ENCODE measurements at places on chromosomes 2 and 18.

- DNase-seq, result no peak
Observed at GRCh38 chr2:239268082-239268481, 132.7 kb downstream of the HDAC4 start.

- DNase-seq, result no peak
Observed at GRCh38 chr2:202376460-202377206, 506 bp downstream of the BMPR2 start.

- no peak for DNase-seq
Observed at GRCh38 chr2:234199996-234200395, 149.5 kb downstream of the SPP2 start.

DNA sequence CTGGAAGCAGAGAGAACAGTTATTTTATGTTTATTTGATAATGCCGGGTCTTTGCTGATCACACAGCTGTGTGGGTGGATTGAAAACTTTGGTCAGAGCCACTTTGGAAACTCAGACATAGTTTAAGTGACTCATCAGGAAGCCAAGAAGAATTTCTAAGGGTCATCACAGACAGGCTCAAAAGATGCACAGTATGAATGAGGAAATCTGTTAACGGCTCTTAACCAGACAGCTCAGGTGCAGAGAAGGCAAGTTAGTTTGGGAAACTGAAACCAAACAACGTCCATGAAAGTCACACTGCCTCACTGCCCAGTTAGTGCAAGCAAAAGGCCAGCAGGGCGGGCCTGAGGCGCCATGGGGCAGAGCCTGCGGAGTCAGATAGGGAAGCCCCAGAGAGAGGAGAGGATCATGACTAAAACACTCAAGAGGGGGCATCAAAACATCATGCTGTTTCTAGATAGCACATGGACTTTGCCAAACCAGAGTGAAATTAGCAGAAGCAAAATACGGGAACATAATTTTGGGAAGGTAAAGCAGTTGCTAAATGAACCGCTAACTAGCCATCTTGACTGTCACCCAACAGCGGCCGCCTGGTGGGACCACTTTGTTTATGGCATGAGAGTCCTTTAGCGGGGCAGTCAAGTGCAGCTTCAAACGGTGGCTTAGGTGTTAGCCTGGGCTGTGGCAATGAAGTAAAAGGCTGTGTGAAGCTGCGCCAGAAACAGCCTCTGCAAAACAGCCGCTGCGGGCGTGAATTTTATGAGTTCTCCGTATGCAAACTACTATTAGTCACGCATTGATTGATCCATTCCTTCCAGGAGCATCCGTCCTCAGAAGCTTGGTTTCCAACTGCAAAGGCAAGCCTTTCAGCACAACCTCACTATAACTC is 101.2 kb downstream of the KCTD18 start:
- peak; percentile 57 for DNase-seq

- peak; percentile 88 for DNase-seq
Observed at GRCh38 chr2:120470041-120470965, 124.4 kb downstream of the INHBB start.

- peak; percentile 34 for DNase-seq
Observed at GRCh38 chr18:32714571-32715148, 58.2 kb downstream of the KLHL14 start.

- DNase-seq, result no peak
Observed at GRCh38 chr2:6143812-6144211, 451.6 kb downstream of the SOX11 start.

DNA sequence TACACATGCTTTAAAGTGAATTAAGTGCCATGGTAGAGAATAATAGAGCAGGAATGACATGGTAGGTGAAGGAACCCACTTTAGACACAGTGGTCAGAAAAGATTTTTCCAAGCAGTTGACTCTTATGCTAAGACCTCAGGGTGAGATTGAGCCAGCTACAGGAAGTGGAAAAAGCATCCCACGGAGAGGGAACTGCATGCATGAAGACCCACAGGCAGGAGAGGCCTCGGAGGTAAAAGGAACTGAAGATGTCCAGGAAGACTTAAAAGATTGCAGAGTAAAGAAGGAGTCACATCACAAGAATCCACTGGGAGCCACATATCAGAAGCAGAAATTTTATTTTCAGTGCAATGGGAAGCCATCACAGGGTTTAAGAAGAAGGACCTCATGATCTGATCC is 499.2 kb upstream of the FAM98A start:
- DNase-seq, result no peak

DNA sequence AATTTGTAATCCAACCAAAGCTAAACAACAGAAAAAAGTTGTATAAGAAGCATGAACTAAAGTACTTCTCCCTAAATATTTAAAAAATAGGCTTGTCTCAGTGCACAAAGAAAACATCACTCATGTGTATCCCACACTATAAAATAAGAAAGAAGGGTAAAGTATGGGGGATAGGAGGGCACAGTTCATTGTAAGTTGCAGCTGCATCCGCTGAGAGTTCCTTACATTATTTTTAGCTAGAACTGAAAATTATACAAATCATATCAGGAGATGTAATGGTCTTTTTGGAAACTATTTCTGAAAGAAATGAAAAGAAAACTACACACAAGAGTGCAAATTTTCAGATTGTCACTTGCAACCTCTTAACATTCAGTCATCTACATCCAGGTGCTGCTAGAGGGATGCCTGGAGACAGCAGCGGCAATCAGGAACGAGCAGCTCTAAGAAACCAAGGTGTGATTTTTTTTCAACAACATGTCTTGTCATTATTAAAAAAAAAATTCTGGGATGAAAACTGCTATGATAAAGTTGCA is 273.6 kb downstream of the ASXL3 start:
- DNase-seq, result no peak

DNA sequence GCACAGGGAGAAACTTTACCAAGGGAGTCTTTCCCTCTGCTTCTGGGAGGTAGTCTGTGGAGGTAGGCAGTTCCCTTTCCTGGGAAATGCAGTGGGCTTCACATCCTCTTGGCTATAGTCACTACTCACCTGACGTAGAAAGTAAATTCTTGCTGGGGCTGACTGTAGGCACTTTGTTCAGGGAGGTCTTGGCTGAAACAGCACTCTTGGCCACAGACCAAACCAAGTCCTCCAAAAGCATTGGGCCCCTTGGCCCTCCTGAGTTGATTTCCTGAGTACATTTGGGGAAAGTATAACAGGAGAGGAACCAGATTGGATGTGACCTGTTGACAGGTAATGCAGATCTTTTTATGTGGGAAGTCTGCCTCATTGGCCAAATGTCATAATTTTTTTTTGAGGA is 108.9 kb downstream of the MGAT5 start:
- no peak for DNase-seq

DNA sequence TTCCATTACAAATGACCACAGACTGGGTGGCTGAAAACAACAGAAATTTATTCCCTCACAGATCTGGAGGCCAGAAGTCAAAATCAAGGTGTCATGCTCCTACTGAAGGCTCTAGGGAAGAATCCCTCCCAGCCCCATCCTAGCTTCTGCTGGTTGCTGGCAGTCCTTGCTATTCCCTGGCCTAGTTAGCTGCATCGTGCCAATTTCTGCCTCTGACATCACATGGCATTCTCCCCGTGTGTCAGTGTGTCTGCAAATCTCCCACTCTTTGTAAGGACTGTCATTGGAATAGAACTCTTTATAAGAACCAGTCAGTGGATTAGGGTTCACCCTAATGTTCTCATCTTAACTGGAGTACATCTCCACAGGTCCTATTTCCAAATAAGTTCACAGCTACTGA is 30.5 kb upstream of the NCKAP5 start:
- DNase-seq, result no peak

GRCh38 chr2:73897240-73897583 is 4.4 kb downstream of the ACTG2 start:
- no peak for DNase-seq

DNA sequence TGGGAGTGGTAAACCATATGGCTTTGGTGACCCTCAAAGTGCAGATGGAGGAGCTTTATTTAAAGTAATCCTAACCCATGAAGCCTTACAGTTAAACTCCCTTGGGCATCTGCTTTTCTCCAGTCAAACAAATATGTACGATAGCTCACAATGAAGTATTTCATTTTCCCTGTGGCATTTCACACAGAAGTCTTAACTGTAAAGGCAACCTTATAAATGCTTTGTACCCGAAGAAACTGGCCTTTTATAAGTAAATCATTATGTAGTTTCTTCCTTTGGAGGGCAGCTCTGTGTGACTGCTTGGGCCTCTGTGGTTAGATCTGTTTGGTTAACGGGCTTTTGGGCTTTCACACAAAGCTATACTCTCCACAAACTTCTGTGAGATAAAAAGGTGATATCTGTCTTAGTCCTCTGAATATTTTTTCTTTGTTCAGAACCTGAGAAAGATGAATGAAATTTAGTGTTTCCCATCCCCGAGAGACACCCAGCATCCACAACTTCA is 46.6 kb downstream of the SCN1A start:
- DNase-seq, result no peak

GRCh38 chr2:36371928-36372391 is 16.4 kb downstream of the CRIM1 start:
- DNase-seq, result peak; percentile 94

DNA sequence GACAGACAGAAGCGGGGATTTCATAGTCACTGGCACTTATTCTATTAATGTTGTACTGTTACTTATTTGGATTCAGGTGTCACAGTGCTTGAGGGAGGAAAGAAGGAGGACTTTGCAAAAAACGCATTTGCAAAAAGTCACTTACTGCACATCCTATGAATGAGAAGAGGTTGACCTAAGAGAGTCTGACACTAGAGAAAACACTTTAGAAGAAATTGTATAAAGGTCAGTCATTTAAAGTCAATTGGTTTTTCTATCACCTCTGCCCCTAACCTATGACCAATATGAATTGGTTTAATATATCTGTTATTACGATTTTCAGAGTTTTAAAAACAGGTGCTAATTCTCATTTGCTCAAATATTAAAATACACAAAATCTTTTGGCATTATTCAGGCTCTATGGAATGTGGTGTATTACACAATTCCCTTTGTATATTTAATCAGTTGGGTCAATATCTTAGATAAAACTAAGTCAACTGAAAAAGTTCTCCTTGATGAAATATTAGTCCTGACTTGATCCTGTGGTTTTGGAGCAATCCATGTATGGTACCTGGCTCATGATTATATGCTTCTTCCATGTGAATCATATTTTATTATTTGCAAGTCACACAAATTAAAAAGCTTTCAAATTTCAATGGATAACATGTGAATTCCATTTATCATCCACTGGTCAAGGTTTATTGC is 157.4 kb downstream of the CDH2 start:
- DNase-seq, result no peak

DNA sequence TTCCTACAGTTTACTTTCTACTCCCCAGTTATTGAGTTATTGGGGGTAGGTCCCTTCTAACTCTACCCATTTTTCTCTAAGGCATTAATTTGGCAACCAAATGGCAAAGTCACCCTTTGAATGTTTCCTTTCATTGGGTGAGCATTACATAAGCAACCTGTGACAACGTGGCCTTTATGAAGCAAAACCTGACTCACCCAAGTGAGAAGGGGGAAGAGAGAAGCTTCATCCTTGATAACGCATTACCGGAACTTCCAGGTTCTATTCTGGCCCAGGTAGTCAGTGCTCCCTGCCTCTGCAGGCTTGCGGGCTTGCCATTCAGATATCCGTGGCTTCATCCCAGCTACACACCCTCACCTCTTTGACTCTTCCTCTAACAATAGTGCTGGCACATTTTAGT is 39.1 kb upstream of the FAM124B start:
- no peak for DNase-seq

- peak; percentile 4 for DNase-seq
Observed at GRCh38 chr2:129087133-129087813, 768.6 kb upstream of the HS6ST1 start.

GRCh38 chr2:83595926-83596325 is 863.2 kb downstream of the SUCLG1 start:
- peak; percentile 29 for DNase-seq

DNA sequence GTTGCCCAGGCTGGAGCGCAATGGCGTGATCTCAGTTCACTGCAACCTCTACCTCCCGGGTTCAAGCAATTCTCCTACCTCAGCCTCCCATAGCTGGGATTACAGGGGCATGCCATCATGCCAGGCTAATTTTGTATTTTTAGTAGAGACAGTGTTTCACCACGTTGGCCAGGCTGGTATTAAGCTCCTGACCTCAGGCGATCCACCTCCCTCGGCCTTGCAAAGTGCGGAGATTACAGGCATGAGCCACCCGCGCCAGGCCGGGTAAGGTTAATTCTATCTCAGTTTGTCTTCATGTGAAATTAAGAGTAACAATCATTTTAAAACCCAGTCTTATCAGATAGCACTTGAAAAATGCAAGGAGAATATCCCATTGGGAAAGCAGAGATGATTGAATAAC is 1681.7 kb upstream of the DDX18 start:
- DNase-seq, result no peak

DNA sequence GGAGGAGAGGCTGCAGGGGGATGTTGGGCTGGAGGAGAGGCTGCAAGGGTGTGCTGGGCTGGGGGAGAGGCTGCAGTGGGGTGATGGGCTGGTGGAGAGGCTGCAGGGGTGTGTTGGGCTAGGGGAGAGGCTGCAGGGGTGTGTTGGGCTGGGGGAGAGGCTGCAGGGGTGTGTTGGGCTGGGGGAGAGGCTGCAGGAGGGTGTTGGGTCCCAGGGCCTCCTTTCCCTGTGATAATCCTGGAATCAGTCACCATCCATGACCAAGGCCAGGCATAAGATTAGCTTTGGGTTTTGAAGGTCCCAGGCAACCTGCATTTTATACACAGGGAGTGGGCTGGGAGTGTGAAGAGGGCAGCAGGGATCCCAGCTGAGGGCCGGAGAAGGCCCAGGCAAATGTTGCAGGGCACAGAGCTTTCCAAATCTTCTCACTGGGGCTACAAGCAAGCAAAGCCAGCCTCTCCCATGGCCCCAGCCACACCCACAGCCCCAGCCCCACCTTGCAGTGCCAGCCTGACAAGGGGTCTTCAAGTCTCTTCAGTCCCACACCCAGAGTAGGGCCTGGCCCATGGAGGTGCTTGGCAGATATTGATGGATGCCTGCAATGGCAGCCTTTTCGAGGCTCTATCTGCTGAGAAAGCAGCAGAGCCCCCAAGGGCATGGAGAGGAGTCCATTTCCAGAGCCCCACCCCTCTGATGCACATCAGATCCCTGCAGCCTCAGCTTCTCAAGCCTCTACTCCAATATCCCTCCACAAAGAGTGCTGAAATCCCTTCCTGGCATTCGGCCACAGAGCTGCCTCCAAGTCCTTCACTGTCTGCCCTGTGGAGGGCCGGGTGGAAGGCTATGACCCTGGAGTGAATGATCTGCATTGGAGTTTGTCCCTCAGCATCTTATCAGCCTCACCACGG is 50.3 kb upstream of the GLI2 start:
- no peak for DNase-seq

DNA sequence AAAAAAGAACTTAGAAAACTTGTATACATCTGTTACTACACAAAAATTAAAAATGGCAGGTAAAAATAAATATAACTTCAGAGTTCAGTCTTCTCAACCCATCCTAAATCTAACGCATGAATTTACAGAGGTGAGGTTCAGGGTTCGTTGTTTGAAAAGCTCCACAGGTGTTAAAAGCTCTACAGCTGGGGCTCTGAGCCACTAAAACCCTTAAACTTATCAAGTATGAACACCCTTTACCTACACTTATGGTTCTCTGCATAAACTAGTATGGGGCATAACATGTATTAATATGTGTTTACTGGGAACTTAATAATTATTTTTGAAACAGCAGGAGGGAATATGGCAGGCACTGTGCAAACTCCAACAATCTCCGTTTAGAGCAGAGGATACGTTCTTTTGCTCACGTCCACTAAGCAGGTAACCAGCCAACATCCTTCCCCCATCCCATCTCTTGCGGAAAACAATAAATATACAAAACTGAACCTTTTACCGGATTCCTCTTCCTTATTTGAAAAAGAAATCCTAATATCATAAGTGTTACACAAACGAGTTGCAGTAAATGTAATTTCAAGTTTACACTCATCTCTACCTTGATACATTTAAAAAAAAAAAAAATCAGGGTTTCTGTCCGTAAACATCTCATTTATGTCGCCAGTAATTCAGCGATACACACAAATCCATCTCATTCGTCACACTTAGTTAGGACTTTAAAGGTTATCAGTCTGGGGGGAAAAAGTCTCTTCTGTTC is 1.3 kb downstream of the PIAS2 start:
- DNase-seq, result no peak
